ENCODE measurements at places on chromosomes 4 and X.

- DNase-seq: no peak
Observed at GRCh38 chr4:189048119-189048518, 892.6 kb upstream of the FRG1 start.

GRCh38 chr4:157591245-157591644, 370.7 kb downstream of the GRIA2 start:
- no peak for DNase-seq

DNA sequence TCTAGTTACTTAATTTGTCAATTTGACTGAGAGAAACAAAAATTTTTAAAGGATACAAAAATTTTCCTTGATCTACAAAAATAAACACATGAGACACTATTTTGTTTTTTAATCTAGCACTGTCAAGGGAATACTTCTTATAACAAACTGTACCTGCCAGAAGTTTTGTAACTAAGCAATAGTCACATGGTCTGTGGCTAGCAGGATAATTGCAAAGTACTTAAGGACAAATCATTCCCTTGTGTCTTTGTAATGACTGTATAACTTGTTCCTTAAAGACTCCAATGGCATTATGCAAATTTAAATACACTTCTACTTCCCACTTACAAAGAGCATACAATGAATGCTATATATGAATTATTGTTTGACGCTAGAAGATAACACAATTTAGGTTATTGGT, 25.1 kb upstream of the ANK2 start:
- no peak for DNase-seq

- no peak for DNase-seq
Observed at GRCh38 chr4:163967263-163967662, 472.8 kb downstream of the TMA16 start.

DNA sequence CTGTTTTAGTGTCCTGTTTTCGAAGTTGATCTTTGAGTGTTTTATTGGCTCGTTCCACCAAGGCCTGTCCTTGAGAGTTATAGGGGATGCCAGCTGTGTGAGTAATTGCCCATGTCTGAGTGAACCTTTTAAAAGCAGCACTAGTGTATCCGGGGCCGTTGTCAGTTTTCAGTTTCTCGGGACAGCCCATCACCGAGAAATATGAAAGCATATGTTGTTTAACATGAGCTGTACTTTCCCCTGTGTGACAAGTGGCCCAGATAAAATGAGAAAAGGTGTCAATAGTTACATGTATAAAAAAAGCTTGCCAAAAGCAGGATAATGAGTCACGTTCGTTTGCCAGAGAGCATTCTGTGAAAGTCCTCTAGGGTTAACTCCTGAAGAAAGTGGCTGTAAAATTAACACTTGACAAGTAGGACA, 48.6 kb upstream of the RASSF6 start:
- DNase-seq: no peak

- DNase-seq: no peak
Observed at GRCh38 chrX:120517936-120518335, 42.8 kb downstream of the CUL4B start.

- no peak for DNase-seq
Observed at GRCh38 chrX:16662402-16662801, 12.4 kb downstream of the S100G start.

GRCh38 chr4:22029803-22030202, 81.2 kb upstream of the KCNIP4 start:
- no peak for DNase-seq

- DNase-seq: no peak
Observed at GRCh38 chr4:33090910-33091309, 2370.7 kb downstream of the PCDH7 start.

- DNase-seq: no peak
Observed at GRCh38 chr4:155820887-155821518, 45.1 kb downstream of the ASIC5 start.

DNA sequence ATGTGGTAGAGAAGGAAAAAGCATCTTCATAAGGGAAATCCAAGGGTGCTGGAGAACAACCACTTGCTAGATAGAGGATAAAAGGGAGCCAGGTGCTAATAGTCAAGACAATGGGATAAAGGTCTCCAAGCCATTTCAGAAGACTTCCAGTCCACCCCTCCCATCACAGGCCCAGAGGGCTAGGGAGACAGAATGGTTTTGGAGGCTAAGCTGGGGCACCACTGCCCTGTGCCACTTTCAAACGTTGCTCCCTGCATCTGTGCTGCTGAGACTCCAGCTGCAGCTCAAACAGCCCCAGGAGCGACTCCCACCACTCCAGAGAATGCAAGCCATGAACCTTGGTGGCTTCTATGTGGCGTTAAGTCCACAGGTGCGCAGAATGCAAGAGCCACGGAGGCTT, 38.4 kb upstream of the HUWE1 start:
- DNase-seq: no peak

- DNase-seq: no peak
Observed at GRCh38 chr4:102574317-102574716, 73.2 kb downstream of the NFKB1 start.

- DNase-seq: no peak
Observed at GRCh38 chr4:40881851-40882250, 132.1 kb downstream of the NSUN7 start.

GRCh38 chr4:20532871-20533870, 167.1 kb upstream of the PACRGL start:
- no peak for DNase-seq

DNA sequence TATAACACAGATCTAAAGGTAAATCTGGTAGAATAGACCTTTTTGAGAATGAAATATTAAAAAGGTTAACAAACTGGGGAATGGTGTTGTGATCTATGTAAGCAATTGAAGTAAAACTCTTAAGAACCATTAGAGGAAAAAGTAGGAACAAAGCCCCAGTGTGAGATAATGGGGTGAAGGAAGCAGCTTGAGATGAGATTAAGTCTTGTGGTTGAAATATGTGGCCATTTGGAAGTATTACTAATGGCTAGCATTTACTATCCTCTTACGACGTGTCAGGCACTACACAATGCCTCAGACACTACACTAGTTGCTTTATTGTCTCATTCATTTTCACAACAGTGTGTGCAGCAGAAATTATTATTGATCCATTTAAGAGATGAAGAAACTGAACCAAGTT, 25.9 kb upstream of the NDNF start:
- no peak for DNase-seq

- DNase-seq: no peak
Observed at GRCh38 chr4:137312257-137312656, 220.0 kb downstream of the PCDH18 start.

DNA sequence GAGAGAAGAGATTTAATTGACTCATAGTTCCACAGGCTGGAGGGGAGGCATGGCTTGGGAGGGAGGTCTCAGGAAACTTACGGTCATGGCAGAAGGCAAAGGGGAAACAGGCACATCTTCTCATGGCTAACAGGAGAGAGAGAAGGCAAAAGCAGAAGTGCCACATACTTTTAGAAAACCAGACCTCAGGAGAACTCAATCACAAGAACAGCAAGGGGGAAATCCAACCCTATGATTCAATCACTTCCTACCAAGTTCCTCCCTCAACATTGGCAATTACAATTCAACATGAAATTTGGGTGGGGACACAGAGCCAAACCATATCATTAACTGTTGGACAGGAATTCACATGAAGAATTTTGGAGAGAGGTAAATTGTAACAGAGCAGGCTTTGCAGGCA, 485.3 kb upstream of the PITX2 start:
- no peak for DNase-seq

DNA sequence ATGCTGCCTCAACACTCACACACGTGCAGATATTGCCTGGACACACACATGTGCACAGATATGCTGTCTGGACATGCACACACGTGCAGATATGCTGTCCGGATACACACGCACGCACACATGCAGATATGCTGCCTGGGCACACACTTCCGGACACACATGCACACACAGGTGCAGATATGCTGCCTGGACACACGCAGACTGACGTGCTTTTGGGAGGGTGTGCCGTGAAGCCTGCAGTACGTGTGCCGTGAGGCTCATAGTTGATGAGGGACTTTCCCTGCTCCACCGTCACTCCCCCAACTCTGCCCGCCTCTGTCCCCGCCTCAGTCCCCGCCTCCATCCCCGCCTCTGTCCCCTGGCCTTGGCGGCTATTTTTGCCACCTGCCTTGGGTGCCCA, 14.7 kb downstream of the FGFRL1 start:
- DNase-seq: no peak

DNA sequence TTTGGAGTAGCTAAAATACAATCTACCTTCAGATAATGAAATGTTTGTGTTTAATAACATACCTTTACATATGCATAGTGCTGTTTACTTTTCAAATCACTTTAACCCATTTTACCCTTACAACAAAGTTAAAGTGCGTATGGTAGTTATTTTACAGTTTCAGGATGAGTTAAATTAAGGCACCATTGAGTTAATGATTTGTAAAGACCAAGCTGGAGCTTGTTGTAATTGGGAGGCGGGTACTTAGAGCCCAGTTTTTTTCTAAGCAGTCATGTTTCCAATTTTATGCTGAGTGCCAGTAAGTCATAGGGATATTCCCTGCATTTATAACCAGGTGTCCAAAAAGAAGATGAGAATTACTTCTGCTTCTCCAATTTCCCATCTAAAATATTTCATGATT, 84.2 kb upstream of the NRK start:
- DNase-seq: no peak

GRCh38 chr4:10438924-10439323, 18.3 kb downstream of the ZNF518B start:
- DNase-seq: no peak

- DNase-seq: no peak
Observed at GRCh38 chr4:72768364-72768763, 199.3 kb upstream of the ADAMTS3 start.

- peak; percentile 7 for DNase-seq
Observed at GRCh38 chr4:183099537-183100297, 660 bp downstream of the WWC2 start.

DNA sequence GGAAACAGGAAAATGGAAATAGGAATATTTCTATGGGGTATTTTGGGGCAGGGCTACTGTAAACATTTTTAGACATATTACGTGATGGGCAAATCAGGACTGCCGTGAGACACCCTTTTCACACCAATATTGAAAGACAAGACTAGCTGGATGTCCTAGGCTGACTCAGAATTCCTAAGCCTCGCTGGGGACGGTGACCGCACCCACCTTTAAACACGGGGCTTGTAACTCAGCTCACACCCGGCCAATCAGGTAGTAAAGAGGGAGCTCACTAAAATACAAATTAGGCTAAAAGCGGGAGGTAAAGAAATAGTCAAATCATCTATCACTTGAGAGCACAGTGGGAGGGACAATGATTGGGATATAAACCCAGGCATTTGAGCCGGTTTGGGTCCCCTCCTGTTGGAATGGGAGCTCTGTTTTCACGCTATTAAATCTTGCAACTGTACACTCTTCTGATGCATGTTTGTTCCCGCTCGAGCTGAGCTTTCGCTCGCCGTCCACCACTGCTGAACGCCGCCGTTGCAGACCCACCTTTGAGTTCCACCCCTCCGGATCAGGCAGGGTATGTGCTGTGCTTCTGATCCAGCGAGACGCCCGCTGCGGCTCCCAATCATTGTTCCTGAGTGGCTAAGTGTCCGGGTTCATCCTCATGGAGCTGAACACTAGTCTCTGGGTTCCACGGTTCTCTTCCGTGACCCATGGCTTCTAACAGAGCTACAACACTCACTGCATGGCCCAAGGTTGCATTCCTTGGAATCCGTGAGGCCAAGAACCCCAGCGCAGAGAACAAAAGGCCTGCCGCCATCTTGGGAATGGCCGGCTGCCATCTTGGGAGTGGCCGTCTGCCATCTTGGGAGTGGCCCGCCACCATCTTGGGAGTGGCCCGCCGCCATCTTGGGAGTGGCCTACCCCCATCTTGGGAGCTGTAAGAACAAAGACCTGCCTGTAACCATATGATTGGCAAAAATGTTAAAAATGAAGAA, 152.6 kb downstream of the CRLF2 start:
- no peak for DNase-seq

DNA sequence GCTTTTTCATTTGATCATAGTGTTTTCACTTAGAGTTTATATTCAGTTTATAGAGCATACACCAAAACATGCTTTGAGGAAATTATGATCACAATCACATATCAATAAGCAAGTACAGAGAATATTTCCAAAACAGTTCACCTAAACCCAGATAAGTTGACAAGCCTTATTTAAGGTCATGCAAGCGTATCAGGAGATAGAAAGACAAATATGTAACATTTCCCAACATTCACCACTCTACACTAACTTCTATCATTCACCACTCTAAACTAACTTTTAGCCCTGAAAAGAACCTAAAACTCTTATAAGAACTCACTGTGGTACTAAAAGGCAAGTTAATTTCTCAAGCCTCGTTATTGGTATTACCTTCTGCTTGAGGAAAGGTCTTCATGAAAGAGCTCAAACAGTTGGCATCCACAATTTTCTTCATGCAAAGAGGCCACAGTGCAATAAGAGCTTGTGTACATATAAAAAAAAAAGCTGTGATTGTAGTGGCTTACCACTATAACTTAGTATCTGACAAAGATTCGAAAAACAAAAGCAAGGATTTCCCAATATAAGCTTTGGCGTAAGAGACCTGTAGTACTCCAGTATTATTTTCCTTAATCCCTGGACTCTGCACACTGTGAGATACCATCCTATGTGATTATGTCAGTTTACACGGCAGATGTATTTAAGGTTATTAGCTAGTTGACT, 903.3 kb downstream of the STIM2 start:
- DNase-seq: no peak

DNA sequence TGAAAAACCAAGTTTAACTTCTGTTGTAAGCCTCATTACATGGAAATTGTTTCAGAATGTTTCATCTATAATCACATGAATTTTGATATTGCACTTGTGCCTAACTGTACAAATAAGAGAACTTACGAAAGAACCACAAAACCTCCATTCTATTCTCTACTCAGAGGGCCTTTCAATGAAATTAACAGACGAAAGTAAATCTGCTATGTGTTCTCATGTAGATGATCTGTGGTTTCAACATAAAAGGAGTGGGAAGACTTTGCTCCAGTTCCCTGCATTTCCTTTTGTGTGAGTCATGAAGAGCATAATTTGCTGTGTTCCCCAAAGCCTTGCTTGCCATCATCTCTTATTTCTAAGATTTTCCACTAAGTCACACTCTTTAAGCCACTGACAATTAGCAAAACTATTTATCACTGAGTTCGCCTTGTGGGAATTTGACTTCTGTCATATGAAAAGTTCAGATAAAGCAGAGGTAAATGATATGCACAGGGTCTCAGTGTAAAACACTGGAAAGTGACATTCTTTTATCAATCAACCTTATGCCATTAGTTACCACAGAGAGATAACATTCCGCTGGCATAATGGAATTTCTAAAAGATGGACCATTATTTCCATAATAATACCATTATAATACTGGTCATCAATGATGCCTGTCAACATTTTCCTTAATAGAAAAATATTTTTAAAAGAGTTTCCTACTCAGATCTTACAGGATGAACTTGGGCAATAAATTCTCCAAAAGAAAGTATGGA, 329.8 kb downstream of the NR3C2 start:
- no peak for DNase-seq

All from activated CD8-positive, alpha-beta memory T cell treated with anti-CD3 and anti-CD28 coated beads for 48 hours (primary cell).